NCI-H187 treated with DMSO at 0.1 percent for 48 hours (cell line): ENCODE measurements at places on chromosomes 4 and X.

- DNase-seq = no peak
Measured at GRCh38 chrX:103562801-103563200, 22.5 kb upstream of the TCEAL4 start.

DNA sequence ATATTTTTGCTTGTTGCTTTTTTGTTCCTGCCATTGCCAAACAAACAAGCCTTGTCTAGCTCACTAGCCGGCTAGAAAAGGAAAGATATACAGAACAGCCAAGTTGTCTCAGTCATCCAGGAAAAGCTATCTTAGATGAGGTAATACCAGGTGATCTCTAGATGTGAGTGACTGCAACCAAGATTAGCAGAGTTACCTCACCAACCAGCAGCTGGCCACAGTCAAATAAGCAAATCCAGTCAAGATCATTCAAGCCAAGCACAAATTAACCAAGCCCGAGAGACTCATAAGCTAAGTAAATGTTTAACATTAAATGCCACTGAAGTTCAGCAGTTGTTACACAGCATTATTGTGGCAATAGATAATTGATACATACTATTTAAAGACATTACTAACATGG is 108.6 kb downstream of the CENPC start:
- DNase-seq = no peak

- DNase-seq = no peak
Measured at GRCh38 chrX:115266300-115266699, 23.2 kb upstream of the LUZP4 start.

GRCh38 chr4:37793562-37793961 is 32.9 kb upstream of the PGM2 start:
- no peak for DNase-seq

DNA sequence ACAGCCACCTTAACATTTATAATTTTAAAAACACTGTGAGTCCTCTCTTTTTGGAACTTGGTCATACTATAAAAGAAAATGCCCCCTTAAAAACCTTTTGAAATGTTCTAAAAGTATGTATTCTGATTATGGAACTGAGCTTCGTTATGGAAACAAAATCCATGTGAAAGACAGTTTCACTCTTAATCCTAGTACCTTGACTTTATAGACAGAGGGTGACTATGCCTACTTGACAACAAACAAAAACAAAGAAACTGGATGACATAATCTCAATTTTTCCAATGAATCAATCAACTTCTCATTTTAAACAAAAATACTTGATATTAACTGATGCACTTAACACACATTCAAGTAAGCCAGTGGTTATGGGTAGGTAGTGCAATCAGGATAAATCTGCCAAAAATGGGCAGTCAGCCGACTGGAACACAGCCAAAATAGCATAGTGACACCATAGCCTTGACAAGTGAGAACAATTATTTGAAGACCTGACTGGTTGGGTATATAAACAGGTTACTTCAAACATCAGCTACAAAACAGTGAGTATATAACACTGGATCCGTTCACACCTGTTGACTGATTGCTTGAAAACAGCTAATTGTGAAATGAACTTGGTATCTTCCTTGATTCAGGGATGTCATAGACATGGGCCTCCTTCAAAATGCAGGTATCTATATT is 265.5 kb downstream of the PPP3CA start:
- DNase-seq = no peak

DNA sequence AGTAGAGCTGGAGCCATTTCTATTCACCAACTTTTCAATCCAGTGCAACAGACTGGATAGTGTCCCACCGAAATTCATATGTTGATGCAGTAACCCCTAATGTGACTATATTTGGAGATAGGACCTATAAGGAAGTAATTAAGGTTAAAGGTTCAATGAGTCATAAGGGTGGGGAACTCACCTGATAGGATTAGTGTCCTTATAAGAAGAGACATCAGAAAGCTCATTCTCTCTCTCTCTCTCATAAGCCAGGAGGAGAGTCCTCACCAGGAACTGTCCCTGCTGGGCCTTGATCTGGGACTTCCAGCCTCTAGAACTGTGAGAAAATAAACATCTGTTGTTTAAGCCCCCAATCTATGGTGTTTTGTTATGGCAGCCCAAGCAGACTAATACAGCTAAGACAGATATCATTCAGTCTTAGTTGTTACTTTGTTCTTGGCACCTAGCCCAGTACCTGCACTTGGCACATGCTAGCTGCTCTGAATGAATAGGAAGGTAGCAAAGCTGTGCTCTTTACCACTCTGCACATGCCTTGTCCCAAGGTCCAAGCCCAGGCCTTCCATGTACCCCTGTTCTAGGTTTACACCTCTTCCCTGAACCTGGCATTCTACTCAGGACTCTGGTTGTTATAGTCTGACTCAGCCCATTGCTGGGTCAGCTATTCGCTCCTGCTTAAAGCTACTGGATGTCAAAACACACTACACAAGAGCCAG is 19.2 kb upstream of the BRS3 start:
- DNase-seq = no peak

DNA sequence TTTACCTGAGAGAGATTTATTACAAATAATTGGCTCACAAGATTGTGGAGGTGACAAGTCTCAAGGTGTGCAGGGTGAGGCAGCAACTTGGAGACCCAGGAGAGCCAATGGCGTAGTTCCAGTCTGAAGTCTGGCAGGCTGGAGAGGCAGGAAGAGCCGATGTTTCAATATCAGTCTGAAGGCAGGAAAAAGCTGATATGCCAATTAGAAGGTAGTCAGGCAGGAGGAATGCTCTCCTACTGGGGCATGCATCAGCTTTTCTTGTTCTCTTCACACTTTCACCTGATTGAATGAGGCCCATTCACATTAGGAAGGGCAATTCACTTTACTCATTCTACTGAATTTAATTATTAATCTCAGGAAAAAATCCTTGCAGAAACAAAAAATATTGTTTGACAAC is 1351.7 kb upstream of the ADGRL3 start:
- DNase-seq = no peak

DNA sequence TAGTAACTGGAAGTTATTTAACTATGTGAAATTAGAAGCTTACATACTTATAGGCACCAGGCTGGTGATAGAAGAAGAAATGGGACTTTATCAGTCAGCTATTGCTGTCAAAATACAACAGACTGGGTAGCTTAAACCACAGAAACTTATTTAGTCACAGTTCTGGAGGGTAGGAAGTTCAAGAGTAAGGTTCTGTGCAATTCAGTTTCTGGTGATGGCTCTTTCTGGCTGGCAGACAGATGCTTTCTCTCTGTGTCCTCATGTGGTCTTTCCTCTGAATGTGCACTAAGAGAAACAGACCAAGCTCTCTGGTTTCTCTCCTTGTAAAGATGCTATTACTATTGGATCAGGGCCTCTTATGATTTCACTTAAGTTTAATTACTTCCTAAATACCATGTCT is 92.1 kb upstream of the ANKRD50 start:
- DNase-seq = no peak

GRCh38 chr4:145881989-145882388 is 56.6 kb downstream of the ZNF827 start:
- DNase-seq = peak; percentile 39

DNA sequence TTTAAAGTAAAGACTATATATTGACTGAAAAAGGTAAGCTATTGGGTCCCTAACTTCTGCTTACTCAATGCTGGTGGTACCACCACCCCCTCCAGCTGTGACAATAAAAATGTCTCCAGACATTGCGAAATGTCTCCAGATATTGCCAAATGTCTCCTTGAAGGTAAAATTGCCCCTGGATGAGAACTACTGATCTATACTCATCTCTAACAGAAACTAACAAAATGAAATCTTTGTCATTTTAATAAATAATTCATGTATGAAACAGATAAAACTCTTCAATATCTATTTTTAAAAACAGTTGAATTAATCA is 20.1 kb downstream of the CLTRN start:
- no peak for DNase-seq

GRCh38 chrX:97481228-97481627 is 597.5 kb downstream of the RPA4 start:
- no peak for DNase-seq

GRCh38 chrX:20571611-20572010 is 304.9 kb upstream of the RPS6KA3 start:
- DNase-seq = no peak

GRCh38 chrX:9429767-9430166 is 35.1 kb upstream of the TBL1X start:
- peak; percentile 64 for DNase-seq

DNA sequence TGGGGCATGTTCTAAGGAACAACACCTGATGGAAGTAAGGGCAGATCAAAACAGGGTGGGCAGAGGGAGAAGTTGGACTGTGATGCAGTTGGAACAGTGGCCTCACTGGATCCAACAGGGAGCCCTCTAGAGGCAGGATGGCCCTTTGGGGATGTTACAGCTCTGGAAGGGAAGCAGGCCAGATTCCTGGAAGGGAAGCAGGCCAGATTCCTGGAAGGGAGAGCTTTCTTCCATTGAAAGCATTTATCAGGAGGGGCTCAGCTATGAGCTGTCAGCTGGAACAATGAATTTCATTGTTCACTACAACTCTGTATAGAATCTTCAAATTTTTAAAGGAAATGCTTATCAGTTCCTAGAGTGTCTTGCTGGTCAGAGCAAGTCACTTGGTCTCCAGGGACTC is 17.7 kb downstream of the IL15 start:
- no peak for DNase-seq

DNA sequence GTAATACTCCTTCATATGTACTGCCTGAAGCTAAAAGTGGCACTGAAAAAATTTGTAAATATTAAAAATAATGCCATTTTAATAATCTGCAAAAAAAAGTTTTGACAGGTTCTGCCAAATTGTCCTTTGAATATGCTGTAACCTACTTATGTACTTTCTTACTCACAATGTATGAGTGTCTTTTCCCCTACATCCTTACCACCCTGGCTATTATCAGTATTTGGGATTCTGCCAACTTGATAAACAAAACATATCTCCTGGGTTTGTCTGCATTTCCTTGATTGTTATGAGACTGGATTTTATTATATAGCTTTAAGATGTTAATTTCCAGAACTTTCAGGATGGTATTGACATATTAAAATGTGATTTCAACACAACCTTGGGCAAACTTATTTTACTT is 187.9 kb downstream of the CHM start:
- DNase-seq = no peak

- no peak for DNase-seq
Measured at GRCh38 chrX:93585661-93586060, 87.7 kb downstream of the NAP1L3 start.

DNA sequence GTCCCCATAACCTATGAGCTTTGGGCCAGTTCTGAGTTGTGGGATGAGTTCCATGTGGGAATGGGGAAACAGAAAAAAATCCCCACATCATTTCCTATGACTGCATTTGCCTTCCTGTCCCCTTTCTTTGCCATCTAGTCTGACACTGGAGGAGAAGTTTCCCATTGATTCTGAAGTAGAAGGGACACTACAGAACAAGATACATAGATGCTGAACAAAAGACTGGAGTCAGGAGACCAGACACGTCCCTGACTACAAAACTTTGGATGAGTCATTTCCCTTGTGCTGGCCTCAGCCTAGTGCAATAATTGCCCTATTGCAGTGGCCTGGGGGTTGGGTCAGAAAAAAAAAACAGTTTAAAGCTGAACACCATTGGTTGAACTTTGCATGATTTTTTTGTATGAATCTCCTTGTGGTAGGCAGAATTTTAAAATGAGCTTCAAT is 22.1 kb downstream of the BEX3 start:
- DNase-seq = no peak

GRCh38 chrX:29813174-29813573 is 402.2 kb upstream of the MAGEB2 start:
- no peak for DNase-seq

GRCh38 chr4:183374950-183375555 is 52.8 kb upstream of the CLDN24 start:
- DNase-seq = no peak
